ENCODE measurements at places on chromosomes 16 and 17. TPM values are rescaled to one million over a fixed set of nuclear protein-coding genes. Genes with fewer than 3 reads are reported as not detected.

The PRSS33 gene
- not detected for total RNA-seq

The TBC1D3D gene
- 0.34 TPM for total RNA-seq

The RAB26 gene
- total RNA-seq = 0.36 TPM

The BBS2 gene
- total RNA-seq = 44.3 TPM

The KIF18B gene
- total RNA-seq = 10.8 TPM

The TAOK2 gene
- total RNA-seq = 40.6 TPM

The LGALS9C gene
- not detected for total RNA-seq

The C16orf54 gene
- total RNA-seq = not detected

The BIRC5 gene
- 85.3 TPM for total RNA-seq

The CD79B gene
- total RNA-seq = 19.1 TPM

The SLC16A13 gene
- 1.4 TPM for total RNA-seq

The TP53I13 gene
- 67.6 TPM for total RNA-seq

The PIPOX gene
- total RNA-seq = 1.7 TPM

The CAVIN1 gene
- 208 TPM for total RNA-seq

The ATP2A1 gene
- 0.34 TPM for total RNA-seq

The CFDP1 gene
- total RNA-seq = 21.3 TPM

The RTN4RL1 gene
- 0.15 TPM for total RNA-seq

The MT1M gene
- 0.67 TPM for total RNA-seq

The TBX2 gene
- 49.0 TPM for total RNA-seq

The XAF1 gene
- total RNA-seq = 215 TPM

The KIFC3 gene
- 100 TPM for total RNA-seq

The KRT40 gene
- not detected for total RNA-seq

The CCL8 gene
- 1.1 TPM for total RNA-seq

The CREBBP gene
- total RNA-seq = 15.8 TPM

The PLEKHH3 gene
- total RNA-seq = 8.7 TPM

The CSH1 gene
- total RNA-seq = not detected

The ZFPM1 gene
- total RNA-seq = 0.34 TPM

The SGCA gene
- total RNA-seq = not detected

The SLC47A2 gene
- not detected for total RNA-seq

The MMP25 gene
- under 0.01 TPM for total RNA-seq

The TBC1D3B gene
- total RNA-seq = not detected

The NEURL4 gene
- total RNA-seq = 18.0 TPM

The KRT25 gene
- not detected for total RNA-seq

The VASN gene
- 20.4 TPM for total RNA-seq

The CSF3 gene
- not detected for total RNA-seq

The ANKRD40CL gene
- total RNA-seq = not detected

The C16orf92 gene
- not detected for total RNA-seq

The PRSS21 gene
- not detected for total RNA-seq

The ENPP7 gene
- total RNA-seq = not detected

The CD300LB gene
- not detected for total RNA-seq

The ACE gene
- total RNA-seq = 0.46 TPM

The TSR1 gene
- 37.2 TPM for total RNA-seq

The PDK2 gene
- total RNA-seq = 30.3 TPM
